ENCODE measurements at places on chromosomes 16 and 17. TPM values are rescaled to one million over a fixed set of nuclear protein-coding genes. Genes with fewer than 3 reads are reported as not detected.

DNA sequence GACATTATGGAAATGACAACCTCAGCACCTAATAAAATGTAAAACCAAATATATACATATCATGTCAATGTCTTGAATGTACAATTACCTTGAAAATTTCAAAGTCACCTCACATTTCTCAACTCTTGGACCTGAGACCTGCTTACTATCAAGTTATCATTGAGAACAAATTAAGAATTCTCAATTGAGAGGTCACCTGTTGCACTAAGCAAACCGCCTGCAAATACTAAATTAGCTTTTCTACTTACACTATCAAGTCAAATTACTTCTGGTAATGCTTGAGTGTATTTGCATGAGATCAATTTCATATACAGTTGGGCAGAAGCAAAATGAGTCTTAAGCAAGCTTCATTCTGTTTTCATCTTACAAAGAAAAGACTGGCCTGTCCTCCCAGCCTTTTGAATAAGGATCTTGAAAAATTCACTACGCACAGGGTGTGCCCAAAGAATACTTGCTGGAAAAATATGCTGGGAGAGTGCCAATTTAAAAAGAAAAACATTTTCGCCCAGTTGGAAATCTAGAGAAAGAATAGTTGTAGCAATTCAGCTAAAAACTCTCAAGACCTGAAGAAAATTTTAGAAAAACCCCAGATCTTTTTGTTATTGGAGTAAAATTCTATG is 35.7 kb downstream of the KANSL1 start:
- DNase-seq: peak; percentile 86

- no peak for DNase-seq
Observed at GRCh38 chr17:80930335-80931279, 61.0 kb upstream of the CHMP6 start.

- DNase-seq: peak; percentile 47
Observed at GRCh38 chr17:1143573-1143972, 36.2 kb downstream of the ABR start.

GRCh38 chr16:31439519-31439918 is 3.1 kb downstream of the ZNF843 start:
- DNase-seq: no peak

GRCh38 chr17:4631836-4632580 is 9.5 kb downstream of the ALOX15 start:
- no peak for DNase-seq

DNA sequence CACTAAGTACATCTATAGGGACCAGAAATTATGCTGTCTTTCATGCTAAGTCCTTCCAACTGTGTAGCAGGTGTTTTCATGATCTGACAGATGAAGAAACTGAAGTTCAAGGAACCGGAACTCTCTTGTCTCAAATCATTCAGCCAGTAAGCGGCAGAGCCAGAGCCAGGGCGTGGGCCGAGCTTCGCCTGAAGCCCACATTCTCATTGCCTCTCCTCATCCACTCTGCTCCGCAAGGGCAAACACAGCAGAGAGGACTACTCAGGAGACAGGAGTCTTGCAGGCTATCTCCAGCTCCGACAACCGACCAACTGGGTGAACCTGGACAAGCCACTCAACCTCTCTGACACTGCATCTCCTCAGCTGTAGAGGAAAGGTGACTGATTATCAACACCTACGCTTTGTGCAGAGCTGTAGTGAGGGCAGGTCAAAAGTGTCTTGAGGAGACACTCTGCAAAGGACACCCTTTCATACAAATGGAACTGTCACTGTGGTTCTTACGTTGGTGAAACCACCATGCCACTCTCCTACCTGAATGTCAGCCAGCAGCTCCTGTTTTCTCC is 72.9 kb downstream of the CYTH1 start:
- DNase-seq: no peak

MYCBPAP gene
- total RNA-seq: 1.7 TPM

LPO gene
- total RNA-seq: not detected

DNA sequence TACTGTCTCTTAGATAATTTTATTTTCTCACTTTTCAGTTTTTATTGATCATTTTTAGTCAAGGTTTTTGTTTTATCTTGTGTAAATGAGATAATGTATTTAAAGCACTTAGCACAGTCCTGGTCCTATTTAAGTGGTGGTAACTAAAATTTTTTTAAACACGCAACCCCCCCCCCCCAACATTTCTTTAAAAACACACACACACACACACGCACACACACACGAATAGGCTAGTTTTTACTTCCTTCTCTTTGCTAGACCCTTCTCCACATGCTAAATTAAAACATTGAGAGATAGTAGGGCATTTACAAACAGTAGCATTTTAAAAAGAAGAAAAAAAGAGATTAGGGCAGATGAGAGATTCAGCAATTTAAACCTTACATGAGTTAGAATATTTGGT is 5.0 kb downstream of the NFATC3 start:
- no peak for DNase-seq

- DNase-seq: no peak
Observed at GRCh38 chr17:69373069-69373468, 41.4 kb upstream of the MAP2K6 start.

OR3A3 gene
- not detected for total RNA-seq

SSTR5 gene
- total RNA-seq: not detected

- DNase-seq: no peak
Observed at GRCh38 chr16:89233678-89234490, 16.4 kb downstream of the ZNF778 start.

LRRC37A3 gene
- 10.1 TPM for total RNA-seq

- no peak for DNase-seq
Observed at GRCh38 chr16:58462499-58462996, 37.4 kb upstream of the NDRG4 start.

GDPD1 gene
- total RNA-seq: 0.49 TPM

ARL17B gene
- total RNA-seq: 7.4 TPM

- DNase-seq: peak; percentile 62
Observed at GRCh38 chr17:79023886-79024771, at the start of gene C1QTNF1. C1QTNF1 (plus strand) TSS chr17:79024169; CDS start chr17:79043969, 19,800 bp downstream.

MYH8 gene
- not detected for total RNA-seq

- peak; percentile 68 for DNase-seq
Observed at GRCh38 chr17:36183001-36183971, 6.8 kb upstream of the TBC1D3B start.

DNA sequence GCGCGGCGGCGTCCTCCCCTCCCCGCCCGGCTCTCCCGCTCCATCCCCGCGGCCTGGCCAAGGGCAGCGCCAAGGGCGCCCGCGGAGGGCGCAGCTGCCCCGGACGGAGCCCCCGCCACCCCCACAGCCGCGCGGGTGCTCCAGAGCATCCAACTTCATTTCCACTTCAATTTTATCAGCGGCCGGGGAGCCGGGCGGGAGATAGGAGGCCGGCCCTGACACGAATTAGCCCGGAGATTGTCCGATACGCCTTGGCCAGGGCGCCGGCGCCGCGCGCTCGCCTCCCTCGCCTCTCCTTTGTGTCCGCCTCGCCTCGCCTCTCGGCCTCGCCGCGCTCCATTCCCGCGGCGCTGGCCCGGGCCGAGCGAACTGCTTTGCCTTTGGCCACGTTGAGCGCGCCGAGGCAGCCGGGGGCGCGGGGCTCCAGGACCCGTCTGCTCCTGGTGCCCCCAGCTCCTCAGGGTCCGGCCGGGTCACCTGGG is 129.1 kb upstream of the LHX1 start:
- no peak for DNase-seq

- DNase-seq: peak; percentile 99
Observed at GRCh38 chr16:67277294-67277998, 1.9 kb upstream of the PLEKHG4 start.

DNA sequence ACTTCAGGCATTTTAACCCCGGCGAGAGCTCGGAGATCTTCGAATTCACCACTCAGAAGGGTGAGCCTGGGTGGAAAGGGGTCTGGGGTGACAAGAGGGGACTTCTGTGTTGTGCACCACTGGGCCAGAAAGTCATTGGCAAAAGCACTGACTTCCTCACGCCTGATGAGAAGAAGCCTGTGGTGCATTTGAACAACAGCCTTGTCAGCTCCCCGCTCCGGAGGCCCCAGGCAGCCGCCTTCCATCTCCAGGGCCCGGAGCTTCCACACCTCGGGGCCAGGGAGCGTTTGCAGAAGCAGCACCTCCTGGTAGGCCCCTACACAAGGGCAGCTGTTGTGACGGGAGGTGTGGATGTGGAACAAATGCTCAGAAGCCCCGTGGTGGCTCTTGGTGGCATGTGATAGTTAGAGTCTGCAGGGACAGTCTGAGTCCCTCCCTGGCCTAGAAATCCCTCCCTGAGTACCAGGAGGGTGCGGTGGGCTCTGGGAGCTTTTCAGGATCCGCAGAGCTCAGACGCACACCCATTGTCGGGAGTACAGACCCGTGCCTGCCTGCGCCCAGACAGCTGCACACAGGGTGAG is 9.7 kb downstream of the CACNG1 start:
- no peak for DNase-seq

CDH1 gene
- not detected for total RNA-seq

Data from fibroblast of the aortic adventitia (primary cell).